ENCODE measurements at places on chromosomes 16 and 17.

DNA sequence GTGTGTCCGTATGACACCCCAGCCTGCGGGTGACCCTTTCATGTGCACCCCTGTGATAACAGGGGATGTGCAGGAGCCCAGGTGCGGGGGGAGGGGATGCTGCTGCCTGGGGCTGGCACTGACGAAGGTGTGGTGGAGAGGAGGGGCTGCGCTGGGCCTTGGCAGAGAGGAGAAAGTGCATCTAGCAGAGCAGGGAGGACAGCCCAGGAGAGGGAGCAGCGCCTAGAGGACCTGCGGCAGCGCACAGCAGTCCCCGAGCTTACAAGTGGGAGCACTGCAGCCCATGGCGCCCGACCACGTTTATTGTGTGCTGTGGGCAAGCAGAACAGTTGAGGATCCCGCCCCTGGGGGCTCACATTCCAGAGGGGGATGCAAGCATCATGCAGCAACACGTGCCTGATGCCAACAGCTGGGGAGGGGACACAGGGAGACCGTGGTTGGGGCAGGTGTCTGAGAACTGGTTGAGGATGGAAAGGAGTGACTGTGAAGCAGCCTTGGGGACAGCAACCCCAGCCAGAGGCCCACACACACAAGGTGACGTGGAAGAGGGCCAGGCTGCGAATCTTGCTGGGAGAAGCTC is 10.9 kb upstream of the SLC7A5 start:
- no peak for DNase-seq

DNA sequence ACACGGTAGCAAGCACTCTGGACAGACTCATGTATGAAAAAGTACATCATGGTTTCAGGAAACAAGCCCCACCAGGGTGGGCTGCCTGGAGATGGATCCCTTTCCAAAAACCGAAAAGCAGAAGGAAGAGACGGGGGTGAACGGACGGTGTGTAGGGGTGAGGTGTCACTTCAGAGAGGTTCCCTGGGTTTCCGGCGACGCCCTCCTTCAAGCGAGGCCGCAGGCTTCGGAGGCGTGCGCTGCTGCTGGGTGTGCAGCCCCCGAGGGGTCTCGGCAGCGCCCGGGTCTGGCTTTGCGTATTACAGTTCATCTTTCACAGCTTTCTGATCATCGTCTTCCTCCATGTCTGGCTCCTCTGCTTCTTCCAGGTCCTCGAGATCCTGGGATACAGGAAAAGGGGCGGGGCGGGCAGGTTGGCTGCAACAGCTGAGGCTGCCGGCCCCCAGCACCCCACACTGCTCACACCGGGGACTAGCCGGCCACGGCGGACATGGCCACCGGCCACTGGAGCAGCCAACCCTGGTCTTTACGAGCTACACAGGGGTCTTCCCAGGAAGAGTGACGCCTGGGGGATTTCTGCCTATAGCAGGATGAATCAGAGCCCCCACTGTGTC is 9.0 kb upstream of the PPP1R27 start:
- no peak for DNase-seq

DNA sequence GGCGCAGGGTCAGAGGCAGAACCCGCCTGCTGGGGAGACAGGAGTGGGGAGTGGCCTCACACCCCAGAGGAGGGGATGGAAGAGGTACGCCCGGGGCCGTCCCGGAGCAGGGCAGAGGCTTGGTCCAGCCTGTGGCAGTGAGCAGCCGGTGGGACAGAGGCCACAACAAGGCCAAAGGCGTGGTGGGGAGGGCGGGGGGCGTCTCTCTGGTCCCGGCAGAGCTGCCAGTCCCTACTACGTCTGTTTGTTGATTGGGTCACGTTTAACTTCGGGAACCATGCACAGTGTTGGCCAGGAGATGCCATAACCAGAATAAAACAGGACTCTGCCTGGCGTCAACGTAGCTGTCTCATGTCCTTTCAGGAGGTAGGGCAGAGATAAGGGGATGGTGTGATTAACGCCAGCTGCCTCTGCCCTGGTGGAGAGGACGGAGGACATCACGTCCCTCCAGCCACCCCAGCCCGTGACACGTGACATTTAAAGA is 192.8 kb downstream of the BANP start:
- DNase-seq, result no peak

GRCh38 chr16:23826528-23827045 is 9.2 kb upstream of the PRKCB start:
- DNase-seq, result no peak

DNA sequence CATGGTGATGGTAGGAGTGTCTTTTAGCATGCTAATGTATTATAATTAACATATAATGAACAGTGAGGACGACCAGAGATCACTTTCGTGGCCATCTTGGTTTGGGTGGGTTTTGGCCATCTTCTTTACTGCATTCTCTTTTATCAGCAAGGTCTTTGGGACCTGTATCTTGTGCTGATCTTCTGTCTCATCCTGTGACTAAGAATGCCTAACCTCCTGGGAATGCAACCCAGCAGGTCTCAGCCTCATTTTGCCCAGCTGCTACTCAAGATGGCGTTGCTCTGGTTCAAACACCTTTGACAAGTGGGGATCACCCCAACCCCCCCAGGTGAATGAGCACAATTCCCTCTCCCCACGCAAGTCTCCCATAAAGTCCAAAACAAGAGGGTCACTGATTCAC is 49.3 kb upstream of the ETV4 start:
- DNase-seq, result no peak

GRCh38 chr16:53792161-53792951 is 88.4 kb downstream of the FTO start:
- no peak for DNase-seq

DNA sequence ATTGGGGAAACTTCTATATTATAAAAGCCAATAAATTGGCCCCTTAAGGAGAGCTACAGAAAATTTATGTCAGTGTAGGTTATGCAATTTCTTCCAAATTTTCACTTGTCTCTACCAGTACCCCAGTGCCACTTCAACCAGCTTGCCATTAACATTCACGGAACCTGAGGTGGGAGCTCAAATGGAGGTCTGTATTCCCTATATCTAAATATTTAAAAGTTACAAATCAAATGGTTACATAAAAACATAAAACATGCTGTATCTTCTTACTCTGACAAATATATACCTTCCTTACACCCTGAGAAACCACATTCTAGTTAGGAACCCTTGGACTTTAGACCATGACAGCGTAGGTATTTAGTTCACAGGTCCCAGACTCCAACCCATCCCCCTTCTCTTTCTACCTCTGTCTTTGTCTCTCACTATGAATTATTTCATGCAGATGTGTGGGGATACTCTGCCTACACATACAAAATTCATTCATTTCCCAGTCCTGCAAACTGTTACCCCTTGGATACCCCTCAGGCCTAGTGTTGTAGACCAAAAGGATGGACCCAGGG is 127.8 kb upstream of the PMFBP1 start:
- no peak for DNase-seq

DNA sequence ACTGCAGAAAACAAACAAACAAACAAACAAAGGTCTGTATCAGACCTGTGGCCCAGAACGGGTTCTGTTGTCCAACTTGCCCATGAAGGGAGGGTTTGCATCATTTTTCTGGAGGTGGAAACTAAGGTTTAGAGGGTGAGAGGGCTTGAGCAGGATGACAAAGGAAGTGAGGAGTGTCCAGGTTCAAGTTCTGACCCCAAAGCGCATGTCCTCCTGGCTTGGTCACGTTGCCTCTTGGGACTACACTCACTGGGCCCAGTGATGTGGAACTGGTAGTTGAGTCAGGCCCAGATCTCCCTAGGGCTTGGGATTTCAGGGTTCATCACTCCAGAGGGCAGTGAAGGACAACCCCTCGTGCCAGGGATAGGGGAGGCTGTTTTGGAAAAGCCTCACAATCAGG is 1.8 kb downstream of the SREBF1 start:
- no peak for DNase-seq

- DNase-seq, result no peak
These were observed 393 bp upstream of the PSMB10 start for GRCh38 chr16:67936880-67937605.

- DNase-seq, result no peak
These were observed 55.8 kb upstream of the B4GALNT2 start for GRCh38 chr17:49076573-49077384.

DNA sequence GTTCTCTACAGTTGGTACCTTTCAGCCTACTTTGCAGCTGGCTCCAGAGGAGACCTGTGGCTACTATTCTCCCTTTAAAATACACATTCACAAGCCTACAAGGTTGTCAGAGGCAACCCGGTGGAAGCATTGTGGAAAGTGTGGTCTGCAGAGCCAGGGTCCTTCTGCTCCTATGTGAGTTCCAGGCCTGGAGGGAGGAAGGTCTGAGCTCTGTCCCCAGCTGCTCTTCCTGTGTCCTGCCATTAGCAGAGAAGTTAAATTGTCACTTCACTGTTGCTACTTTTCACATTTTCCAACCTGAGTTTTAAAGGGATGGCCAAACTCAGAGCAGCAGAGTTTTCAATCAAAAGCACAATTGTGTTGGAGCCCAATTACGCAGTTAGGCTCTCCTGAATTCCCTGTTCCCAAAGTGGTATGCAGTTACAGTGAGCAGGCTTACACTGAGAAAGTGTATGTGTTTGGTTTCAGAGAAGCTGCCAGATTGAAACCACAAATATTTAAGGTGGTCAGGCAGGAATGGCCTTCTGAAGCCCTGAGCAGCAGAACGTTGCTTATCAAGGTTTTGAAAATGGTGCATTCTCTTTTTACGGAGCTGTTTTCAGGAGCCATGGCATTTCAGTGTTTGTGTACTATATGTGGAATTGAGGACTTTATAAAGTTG is 25.0 kb downstream of the MAP3K3 start:
- DNase-seq, result peak; percentile 15

DNA sequence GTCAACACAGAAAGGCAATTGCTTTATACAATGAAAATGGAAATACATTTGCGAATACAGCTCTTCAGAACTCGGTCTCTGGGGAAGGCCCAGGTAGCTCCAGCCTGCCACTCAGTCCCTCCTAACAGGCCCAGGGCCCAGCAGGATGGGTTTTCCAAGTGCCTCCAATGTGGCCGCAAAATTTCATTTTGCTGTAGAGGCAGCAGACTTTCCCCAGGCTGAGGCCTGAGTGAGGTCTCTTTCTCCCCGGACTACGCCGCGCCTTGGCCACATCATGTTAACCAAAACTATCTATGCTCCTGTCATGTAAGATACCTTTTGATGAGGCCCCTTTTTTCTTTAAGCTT is 606.0 kb upstream of the SALL1 start:
- DNase-seq, result no peak

- no peak for DNase-seq
These were observed 254.3 kb downstream of the WWOX start for GRCh38 chr16:78353640-78354275.

GRCh38 chr16:77585379-77586251 is 136.7 kb upstream of the NUDT7 start:
- DNase-seq, result no peak

- no peak for DNase-seq
These were observed 20.5 kb downstream of the USP7 start for GRCh38 chr16:8943001-8943763.

GRCh38 chr16:68379472-68380347 is 68.6 kb downstream of the SMPD3 start:
- no peak for DNase-seq

DNA sequence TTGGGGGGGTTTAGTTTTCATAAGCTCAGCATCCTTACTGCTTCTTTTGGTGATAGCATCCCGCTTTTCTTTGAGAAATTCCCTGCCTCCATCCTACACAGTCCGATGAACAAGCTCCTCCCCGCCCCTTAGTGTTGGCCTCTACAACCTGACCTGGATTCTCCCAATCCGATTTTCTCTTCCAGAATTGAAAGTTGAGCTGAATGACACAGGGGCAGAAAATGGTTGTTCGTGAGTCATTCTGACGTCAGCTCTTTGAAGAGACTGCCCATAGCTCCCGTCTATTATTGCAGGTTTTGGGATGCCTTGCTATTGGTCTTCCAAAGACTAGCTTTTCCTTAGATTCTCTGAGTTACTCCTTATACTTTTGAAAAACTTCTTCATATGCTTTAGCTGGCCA is 279.7 kb downstream of the SLC39A11 start:
- no peak for DNase-seq

- no peak for DNase-seq
These were observed 151.6 kb downstream of the ABCC12 start for GRCh38 chr16:48004141-48004695.

DNA sequence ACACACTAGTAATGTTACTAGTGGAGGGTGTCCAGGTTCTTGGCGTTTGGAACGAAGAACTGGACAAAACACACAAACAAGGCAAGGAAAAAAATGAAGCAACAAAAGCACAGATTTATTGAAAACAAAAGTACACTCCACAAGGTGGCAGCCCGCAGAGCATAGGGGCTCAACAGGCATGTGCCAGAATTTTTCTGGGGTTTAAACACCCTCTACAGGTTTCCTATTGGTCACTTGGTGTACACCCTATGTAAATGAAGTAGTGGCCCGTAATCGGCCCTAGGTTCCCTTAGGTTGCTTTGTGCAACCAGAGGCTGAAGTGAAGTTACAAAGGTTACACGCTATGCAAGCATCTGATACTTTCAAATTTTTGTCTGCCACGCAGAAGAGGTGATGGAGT is 8.1 kb downstream of the OR2C1 start:
- DNase-seq, result no peak

DNA sequence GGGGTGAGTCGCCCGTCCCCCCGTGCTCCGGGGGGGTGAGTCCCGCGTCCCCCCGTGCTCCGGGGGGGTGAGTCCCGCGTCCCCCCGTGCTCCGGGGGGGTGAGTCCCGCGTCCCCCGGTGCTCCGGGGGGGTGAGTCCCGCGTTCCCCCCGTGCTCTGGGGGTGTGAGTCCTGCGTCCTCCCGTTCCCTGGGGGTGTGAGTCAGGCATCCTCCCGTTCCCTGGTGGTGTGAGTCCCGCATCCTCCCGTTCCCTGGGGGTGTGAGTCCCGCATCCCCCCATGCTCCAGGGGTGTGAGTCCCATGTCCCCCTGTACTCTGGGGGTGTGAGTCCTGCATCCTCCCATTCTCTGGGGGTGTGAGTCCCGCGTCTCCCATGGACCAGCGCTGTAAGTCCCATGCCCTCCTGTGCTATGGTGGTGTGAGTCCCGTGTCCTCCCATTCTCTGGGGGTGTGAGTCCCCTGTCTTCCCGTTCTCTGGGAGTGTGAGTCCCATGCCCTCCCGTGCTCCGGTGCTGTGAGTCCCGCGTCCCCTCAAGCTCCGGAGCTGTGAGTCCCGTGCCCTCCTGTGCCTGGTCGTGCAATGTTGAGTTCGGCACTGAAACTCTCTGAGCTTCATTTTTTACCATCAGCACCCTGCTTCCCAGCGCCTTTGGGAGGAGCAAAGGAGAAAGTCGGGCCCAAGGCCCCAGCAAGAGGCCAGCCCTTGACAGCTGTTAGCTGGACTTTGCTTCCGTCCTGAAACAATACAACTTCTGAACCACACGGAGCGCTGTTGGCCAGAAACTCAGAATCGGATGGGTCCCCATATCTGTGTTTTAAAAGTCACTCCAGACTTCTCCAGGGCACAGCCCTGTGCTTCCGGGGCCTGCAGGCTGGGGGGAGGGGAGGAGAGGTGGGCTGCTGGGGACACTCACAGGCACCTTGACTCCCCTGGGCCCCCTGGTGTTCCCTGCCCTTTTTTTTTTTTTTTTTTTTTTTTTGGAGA is 11.5 kb upstream of the ZC3H18 start:
- DNase-seq, result peak; percentile 81

GRCh38 chr17:42072323-42073187 is 22.2 kb upstream of the C17orf113 start:
- peak; percentile 72 for DNase-seq

- no peak for DNase-seq
These were observed 2.1 kb downstream of the P2RX5 start for GRCh38 chr17:3693829-3694231.
